ENCODE measurements at places on chromosomes 13 and 19.

GRCh38 chr13:107553838-107554237 is 661.5 kb downstream of the LIG4 start:
- DNase-seq, result no peak

DNA sequence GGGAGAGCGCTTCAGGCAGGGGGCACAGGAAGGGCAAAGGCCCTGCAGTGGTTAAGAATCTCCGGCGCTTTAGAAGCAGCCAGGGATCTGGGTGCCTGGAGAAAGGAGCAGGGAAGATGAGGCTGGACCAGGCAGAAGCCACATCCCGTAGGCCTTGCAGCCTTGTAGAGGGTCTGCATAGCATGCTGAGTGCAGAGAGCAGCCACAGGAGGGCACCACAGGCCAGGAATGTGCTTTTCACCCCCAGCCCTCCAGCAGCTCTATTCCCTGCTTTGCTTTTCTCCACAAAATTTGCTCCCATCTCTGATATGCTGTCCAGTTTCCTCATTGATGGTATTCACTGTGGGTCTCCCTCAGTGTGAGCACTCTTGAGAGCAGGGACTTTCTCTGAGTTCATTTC is 5.7 kb downstream of the WDR62 start:
- no peak for DNase-seq

DNA sequence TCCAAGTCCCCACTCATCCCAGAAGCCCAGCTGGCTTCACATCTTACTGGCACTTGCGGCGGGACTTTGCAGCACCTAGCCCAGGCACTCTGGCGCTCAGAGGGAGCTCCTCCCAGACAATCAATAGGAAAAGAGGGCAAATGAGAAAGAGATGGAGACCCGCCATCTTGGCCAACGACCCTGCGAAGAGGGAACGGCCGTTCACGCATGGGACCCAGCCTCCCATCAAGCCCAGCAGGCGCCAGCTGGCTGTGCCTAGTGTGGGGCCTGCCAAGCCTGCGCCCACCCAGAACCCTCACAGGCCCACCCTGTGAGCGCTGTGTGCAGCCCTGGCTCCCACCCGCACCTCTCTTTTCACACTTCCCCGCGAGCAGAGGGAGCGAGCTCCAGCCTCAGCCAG is 317.8 kb upstream of the SPRY2 start:
- no peak for DNase-seq

GRCh38 chr13:22461854-22462490 is 718.8 kb upstream of the SGCG start:
- no peak for DNase-seq

DNA sequence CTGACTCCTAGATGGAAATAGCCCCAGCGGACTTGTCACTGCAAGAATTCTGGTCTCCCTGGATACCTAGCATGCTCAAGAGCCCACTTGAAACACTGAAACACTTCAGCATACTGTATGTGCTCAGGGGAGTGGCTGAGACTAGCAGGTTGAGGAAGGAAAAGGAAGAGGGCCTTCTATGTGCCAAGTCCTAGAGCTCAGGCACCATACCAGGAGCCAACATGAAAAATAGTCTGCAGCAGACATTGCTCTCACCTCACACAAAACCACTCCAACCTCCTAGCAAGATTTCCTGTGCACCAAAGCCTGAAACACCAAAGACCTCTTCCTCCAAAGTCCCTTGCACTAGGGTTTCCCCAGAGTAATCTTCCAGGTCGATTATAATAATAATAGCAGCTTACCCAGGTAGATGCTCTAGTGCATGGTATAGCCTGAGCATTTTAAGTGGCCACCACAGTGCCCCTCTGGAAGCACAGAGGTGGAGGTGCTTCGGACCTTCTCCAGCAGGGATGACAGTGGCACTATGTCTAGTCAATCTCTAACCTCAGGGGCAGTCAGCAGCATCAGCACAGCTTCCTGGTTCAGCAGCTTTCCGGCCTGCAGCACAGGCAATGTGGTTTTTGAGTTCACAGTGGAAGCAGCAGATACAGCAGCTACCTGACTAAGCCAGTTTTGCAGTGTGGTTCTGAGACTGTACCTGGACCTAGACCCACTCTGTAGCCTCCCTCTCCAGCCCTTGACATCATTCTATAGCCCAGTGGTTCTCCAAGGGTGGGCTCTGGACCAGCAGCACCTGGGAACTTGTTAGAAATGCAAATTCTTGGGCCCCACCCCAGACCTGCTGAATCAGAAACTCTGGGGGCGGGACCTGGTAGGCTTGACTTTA is 45.6 kb upstream of the UBE2L5 start:
- peak; percentile 43 for DNase-seq

- DNase-seq, result no peak
These were observed 120.4 kb upstream of the FREM2 start for GRCh38 chr13:38566519-38566918.

DNA sequence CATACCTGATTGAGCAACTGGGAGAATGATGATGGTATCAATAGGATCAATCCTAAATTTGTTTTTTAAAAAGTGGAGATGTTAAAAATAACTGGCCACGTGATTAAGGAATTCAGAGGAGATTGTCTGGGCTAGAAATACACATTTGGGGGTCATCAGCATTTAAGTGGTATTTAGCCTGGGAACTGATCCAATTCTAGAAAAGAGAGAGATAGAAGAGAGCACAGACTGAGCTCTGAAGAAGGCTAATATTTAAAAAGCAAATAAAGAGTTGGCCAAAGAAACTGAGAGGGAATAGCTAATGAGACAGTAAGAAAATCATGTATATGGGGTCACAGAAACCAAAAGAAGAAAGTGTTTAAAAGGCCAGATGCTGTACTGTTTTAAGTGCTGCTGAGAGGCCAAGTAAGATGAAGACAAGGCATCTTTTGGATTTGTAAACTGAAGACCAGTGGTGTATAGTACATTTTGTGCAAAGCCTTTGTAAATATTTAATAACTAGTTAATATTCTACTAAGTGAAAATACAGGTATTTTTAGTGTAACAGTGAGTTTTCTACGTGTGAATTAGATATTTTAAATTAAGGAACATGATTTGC is 40.2 kb downstream of the UBL3 start:
- no peak for DNase-seq

- no peak for DNase-seq
These were observed 2321.8 kb upstream of the PCDH20 start for GRCh38 chr13:63737418-63737817.

GRCh38 chr13:66565279-66565678 is 664.9 kb downstream of the PCDH9 start:
- no peak for DNase-seq

DNA sequence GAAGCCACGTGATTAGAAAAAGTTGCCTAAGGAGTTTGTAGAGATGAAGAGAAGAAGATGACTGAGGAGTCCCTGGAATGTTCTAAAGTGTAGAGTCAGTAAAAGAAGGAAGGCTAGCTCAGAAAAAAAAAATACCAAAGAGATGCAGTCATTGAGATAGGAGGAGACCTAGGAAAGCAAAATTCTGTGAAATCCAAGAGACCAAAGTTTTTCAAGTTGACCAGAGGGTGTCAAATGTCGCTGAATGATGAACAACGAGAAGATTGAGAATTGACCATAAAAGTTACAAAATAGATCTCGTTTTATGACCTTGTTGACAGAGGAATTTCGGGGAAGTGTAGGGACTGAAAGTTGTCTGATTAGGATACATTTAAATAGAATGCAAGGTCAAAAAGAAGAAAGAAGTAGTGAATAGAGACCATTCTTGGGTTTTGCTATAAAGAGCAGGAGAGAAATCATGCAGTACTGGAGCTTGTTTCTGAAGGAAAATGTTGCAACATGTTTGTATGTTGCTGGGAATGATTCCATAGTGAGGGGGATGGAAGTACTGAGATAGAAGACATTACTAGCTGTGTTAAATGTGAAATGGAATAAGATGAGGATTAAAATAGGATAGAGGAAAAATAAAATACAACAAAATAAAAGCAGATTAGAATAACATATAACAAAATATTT is 30.2 kb upstream of the HTR2A start:
- no peak for DNase-seq

- DNase-seq, result no peak
These were observed 20.8 kb upstream of the CASP14 start for GRCh38 chr19:15028490-15028889.

DNA sequence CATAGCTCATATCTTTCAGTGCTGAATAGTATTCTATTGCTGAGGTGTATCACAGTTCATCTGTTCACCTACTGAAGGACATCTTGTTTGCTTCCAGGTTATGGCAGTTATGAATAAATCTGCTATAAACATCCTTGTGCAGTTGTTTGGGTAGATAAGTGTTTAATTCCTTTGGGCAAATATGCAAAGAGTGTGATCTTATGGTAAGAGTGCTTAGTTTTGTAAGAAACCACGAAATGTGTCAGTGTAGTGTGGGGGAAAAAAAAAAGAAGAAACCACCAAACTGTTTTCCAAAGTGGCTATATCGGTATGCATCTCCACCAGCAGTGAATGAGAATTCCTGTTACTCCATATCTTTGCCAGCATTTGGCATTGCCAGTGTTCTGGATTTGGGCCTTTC is 93.3 kb downstream of the PIBF1 start:
- DNase-seq, result no peak

GRCh38 chr13:30294004-30294403 is 13.3 kb downstream of the KATNAL1 start:
- DNase-seq, result no peak

DNA sequence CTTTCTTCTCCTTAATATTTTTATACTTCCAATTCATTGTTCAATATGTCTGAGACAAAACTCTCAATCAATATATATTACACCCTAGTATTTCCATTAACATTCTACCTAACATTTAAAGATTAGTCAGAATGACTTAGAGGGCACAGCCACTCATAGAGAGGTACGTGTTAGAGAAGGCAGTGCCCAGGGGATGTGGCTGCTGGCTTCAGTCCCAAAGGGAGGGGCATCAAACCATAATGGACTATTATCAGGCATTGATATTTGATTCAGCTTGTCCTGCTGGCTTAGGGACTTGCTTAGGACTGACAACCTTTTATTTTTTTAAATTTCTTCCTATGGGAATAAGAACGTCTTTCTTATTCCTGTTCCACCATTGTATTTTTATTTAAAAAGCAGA is 1392.0 kb upstream of the ATXN8OS start:
- no peak for DNase-seq

DNA sequence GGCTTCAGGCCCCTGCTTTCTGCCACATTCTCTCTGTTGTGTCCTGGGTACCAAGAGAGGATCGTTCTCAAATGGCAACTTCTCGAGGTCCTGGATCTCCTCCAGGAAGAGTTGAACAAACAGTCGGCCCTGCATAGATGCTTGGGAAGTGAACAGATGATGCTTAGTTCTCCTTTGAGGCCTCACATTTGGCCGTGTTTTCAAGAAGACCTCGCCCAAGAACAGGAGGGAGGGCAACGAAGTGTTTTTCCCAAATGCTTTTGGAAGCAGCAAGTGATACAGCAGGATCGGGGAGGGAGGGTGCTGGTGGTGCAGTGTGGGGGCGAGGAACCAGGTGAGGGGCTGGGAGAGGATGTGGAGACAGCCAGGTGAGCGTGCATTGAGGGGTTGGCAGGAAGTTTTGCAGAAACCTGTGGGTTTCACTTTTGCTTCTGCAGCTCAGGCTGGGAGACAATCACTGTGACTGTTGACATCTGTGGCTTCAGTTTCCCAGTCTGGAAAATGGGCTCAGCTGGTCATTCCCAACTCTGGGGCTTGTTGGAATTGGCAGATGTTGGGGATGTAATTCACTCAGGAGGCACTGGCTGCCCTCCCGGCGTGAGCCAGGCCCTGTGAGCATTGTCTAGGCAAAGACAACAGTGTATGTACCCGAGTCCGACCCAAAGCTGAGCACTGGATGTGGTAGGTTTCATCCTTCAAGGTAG is 21.6 kb downstream of the MAST3 start:
- no peak for DNase-seq

DNA sequence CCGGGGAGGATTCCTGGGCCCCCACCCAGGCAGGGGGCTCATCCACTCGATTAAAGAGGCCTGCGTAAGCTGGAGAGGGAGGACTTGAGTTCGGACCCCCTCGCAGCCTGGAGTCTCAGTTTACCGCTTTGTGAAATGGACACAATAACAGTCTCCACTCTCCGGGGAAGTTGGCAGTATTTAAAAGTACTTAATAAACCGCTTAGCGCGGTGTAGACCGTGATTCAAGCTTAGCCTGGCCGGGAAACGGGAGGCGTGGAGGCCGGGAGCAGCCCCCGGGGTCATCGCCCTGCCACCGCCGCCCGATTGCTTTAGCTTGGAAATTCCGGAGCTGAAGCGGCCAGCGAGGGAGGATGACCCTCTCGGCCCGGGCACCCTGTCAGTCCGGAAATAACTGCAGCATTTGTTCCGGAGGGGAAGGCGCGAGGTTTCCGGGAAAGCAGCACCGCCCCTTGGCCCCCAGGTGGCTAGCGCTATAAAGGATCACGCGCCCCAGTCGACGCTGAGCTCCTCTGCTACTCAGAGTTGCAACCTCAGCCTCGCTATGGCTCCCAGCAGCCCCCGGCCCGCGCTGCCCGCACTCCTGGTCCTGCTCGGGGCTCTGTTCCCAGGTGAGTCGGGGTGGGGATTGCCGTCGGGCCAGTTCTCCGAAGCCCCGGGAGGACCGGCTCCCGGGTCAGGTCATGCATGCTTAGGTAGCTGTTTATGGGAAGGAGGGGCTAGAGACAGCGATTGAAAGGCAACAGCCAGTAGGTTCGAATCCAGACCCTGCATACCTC is at the start of gene ICAM1:
Gene ICAM1 (plus strand): TSS at position 505 of the 779 bp plus-strand sequence. CDS start 40 bp downstream, at position 545.
- peak; percentile 77 for DNase-seq

- peak; percentile 87 for DNase-seq
These were observed at the start of gene TPM4 for GRCh38 chr19:16076154-16076957. TPM4 (plus strand) TSS chr19:16076495; CDS start chr19:16076566, 71 bp downstream.

DNA sequence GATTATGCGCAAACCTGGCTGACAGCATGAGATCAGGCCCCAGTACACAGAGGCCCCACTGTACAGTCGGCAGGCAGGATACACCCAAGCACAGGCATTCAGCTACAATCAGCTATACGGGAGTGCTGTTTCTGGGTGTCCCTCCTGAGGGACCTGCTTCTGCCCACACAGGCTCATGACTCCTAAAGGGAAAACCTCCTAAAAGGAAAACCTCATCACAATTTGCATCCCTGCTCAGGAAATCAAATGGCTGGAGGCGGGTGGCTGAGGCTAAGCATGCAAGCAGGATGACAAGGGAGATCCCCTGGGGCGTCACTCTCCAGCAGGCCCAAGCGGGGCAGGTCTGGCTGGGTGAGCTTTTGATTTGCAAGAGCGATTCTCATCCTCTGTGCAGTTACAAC is 99.8 kb downstream of the CRYL1 start:
- no peak for DNase-seq

DNA sequence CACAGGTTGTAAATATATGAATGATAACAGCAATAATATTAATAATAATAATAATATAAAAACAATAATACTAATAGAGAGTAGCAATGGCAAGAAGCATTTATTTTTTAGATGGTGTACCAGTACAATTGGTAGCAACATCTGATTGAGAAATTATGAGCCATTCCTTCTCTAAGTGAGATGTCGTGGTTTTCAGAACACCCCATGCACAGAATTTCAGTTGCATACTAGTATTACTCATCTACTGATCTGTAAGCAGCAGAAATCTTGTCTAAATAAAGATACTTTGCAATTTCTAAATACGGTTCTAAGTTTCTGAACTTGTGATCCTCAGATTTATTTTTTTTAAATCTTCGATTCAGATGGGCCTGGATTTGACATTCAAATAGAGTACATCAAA is 788.0 kb upstream of the ATXN8OS start:
- DNase-seq, result no peak

Measured in stimulated activated CD4-positive, alpha-beta T cell treated with anti-CD3 and anti-CD28 coated beads, Interleukin-4, amount 100 ng/mL, for 48 hours (primary cell).